Spinal cord (tissue), 10 donors: ENCODE measurements at places on chromosomes 5 and 9. TPM values are rescaled to one million over a fixed set of nuclear protein-coding genes. Genes with fewer than 3 reads are reported as not detected.

RABEPK gene
- 24.7 TPM for total RNA-seq

WWC1 gene
- 12.9 TPM for total RNA-seq

SOHLH1 gene
- 0.99 TPM for total RNA-seq

DMGDH gene
- total RNA-seq = 7.6 TPM

RNF183 gene
- total RNA-seq = 0.11 TPM
